Cortex of kidney (tissue), 1 donor: ENCODE measurements at places on chromosomes 5 and 9.

DNA sequence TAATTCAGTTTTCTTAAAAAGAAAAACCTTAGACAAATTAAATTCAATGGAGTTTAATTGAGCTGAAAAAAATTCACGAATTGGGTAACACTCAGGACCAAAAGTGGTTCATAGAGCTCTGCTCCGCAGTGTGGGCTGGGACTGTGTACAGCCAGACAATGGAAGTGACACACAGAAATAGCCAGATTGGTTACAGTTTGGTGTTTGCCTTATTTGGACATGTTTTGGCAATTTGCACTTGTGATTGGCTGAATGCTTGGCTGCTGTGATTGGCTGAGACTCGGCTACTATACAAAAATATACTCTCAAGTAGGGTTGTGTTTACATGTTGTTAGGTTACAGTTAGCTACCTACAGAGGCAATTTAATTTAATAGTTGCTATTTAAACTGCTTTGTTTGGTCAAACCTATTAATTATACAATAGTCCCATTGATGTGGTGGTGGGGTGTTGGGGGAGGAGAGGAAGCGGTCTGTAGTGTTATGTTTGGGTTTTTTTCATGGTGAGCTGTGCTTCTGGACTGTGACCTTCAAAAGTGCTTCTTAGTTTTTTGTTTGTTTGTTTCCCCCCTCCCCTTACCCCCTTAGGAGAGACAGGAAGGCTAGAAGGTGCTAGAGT, 95.2 kb downstream of the CNTLN start:
- no peak for DNase-seq

DNA sequence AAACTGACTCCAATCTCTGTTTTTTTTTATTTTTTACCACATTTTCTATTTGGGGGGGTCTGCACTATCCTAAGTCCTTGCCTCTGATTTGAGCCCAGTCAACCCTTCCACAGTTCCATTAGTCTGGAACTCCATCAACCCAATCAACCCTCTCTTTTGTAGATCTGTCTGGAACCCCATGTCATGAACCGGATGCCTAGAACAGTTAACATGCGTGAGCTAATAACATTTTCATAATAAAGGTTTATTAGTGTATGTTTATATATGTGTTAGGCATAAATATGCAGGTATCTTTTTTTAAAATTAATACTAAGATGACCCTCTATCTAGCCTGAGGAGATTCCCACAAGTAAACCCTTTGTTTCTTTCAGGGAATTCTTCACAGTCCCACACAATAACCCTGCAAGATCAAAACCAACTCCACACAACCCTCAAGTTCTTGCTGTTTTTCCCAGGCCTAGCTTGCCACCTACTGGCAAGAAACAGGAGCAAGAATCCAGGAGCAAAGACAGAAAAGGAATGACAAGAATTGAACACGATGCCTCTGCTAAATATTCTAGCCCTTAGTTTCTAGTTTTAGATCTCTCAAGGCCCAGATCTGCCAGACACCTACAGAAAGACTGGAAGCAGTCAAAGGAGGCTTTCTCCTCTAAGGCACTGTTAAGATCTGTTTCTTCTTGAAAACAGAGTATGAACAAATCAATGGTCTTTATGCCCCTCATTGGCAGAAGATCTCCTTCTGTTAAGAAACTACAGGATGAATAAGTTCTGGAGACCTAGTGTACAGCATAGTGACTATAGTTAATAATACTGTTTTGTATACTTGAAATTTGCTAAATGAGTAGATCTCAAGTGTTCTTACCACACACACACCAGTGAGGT, 100.4 kb downstream of the TRIM36 start:
- DNase-seq: no peak

GRCh38 chr5:123115020-123115419, 26.0 kb downstream of the PRDM6 start:
- no peak for DNase-seq

DNA sequence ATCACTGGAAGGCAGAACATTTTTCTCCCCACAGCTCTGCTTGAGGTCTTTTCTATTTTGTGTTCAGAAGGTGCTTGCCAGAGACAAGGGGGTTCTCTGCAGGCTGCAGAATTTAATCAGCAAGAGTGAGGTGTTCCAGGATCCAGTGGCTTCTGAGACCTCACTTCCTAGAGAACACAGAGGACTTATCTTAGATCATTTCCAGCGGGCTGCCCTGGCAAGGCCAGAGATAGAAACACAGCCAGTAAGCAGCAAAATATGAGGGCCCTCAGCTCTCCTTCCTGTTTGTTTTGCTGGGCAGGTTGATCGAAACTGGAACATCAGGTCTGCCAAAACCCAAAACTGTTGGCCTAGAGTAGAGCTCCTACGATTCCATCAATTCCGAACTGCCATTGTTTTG, 187.3 kb downstream of the DIRAS2 start:
- no peak for DNase-seq

GRCh38 chr9:131727184-131727759, 12.6 kb downstream of the RAPGEF1 start:
- DNase-seq: no peak

DNA sequence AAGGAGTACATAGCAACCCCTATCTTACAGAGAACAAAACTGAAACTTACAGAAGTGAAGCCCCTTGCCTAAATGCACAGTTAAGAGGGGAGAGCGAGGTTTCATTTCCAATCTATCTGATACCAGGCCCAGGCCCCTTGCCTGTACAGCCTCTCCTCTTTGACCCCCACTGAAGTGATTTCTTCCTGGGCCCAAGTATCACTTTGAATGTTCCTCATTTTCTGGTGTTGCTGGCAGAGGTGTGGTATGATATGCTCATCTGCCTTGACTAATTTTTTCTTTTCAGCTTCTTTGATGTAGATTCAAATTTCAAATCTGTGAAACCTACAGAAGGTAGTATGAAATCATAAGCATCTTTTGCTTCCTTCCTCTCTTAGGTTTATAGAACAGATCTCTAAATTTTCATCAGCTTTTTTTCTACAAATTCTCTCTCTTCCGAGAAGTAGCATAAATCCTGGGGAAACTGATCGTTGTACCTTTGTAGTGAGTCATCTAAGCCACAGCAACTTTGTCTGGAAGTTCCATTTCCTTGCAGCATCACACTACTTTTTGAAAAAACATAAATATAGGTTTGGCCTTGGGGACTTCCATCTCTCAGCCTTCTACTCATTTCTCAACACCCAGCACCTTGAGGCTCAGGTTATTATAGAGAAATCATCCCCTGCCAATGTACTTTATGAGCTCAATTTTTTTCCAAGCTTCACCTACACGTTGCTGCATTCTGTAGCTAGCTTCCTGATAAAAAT, 402.4 kb upstream of the PTGER4 start:
- no peak for DNase-seq

GRCh38 chr5:93039888-93040287, 541.1 kb downstream of the NR2F1-AS1 start:
- DNase-seq: no peak

DNA sequence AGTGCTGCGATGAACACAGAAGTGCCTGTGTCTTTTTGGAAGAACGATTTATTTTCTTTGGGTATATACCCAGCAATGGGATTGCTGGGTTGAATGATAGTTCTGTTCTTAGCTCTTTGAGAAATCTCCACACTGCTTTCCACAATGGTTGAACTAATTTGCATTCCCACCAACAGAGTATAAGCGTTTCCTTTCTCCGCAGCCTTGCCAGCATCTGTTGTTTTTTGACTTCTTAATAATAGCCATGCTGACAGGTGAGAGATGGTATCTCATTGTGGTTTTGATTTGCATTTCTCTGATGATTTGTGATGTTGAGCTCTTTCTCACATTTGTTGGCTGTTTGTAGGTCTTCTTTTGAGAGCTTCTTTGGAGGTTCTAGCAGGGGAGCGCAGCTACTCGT, 134.6 kb downstream of the TENT4A start:
- DNase-seq: no peak

GRCh38 chr5:61493973-61494372, 161.9 kb downstream of the ZSWIM6 start:
- DNase-seq: no peak

DNA sequence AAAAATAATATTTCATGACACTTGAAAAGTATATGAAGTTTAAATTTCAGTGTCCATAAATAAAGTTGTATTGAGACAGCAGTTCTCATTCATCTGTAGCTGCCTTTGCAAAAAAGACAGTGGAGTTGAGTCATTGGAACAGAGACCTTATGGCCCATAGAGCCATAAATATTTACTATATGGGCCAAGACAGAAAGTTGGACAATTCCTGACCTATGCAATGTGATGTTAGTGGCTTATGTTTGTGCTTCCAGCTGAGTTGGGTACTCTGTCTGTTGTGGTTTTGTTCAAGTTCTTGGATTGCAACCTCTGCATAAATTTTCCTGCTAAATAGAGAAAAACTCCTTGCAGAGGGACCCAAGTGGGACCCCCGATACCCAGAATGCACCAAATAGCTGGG, 69.8 kb downstream of the KCNIP1 start:
- DNase-seq: no peak

DNA sequence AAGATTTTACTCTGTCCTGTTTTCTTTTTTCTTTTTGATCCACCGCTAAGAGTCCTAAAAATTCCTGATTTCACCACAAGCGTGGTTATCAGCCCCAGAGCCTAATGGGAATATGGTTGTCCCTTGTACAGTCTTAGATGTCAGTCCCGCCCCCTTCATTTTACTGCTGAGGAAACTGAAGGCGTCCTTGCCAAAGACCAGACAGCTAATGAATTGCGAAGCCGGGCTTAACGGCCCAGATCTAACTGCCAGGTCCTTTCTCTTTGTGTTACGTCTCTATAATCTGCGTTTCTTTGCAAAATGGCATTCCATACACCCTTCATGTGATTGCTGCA, 497 bp downstream of the NSA2 start:
- no peak for DNase-seq

- DNase-seq: no peak
These were observed 6.9 kb downstream of the ANXA6 start for GRCh38 chr5:151150471-151151262.

DNA sequence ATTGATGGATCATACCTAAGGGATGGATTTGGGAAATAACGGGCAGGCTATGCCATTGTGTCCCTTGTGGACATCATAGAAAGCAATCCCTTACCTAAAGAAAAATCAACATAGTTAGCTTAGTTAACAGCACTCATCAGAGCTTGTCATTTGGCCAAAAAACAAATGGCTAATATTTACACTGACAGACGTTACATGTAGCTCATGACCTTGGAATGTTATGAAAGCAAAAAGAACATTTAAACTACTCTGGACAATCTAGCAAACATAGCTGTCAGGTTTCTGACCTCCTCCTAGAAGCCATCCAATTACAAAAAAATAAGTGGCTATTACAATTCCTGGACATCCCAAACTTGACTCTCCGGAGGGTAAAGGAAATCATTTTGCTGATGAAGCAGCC, 23.8 kb downstream of the TMEM232 start:
- no peak for DNase-seq

- no peak for DNase-seq
These were observed 114.2 kb downstream of the SEMA5A start for GRCh38 chr5:9431496-9432258.

DNA sequence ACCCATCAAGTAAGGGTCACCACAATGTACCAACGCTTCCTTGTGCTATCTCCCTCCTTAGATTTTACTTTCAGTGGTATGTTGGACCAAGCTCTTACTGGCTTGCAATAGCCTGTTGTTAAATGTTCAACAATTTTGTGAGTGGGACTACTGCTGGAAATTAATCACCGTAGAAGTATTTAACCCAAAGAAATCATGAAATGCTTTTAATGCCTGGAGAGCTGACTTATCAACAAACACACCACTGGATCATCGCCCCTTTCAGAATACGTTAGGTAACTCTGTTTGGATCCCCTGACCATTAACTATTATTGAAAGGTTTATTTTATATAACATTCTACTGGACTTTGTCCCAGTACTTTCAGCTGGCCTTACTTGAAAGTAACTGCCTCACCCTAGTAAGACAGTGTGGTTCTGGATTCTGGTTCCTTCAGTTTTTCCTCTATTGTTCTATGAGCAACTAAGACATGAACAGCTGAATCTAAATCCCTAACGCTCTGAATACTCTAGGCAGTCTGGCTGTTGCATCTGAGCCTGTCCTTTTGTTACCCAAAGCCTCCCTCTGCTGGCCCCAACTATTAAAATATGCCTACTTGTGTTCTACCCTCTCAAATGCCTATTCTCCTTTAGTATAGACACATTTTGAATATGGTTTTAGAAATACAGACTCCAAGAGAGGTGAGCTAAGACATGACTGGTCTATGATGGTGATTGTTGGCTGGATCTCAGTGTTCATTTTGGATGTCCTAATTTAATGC, 1203.4 kb upstream of the DMAC1 start:
- no peak for DNase-seq
